ENCODE measurements at places on chromosomes 11 and 22.
A peak's percentile ranks its signal among the peaks of the same experiment; 100 is the strongest.

GRCh38 chr11:2700415-2701211 lies 819 bp upstream of the KCNQ1OT1 start:
- no peak for DNase-seq

DNA sequence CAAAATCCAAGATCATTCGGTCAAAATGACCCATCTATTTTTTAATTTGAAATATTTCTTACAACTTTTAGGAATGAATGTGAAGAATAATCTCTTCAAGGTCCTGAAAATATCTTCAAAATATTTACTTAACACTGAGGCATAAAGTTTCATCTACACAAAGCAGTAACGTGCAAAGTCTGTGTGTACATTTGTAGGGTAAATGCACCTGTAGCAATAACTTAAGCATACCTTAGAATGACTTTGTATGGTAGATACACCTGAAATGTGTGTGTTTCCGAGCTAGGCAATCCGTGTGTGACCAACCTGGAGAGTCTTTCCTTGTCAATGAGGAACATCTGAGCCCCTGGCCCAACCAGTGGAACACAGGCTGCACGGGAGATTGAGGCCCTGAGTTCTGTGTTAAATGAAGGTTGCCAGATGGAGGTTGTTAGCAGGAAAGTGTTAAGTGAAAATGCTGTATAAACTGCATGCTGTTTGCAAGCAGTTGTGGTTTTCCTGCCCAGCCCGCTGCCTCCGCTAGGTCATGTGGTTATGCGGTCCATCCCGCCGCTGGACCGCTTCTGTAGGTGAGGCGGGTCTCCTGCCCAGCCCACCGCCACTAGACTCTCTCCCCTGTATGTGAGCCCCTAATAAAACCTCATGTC lies 7.6 kb upstream of the CTR9 start:
- no peak for DNase-seq

DNA sequence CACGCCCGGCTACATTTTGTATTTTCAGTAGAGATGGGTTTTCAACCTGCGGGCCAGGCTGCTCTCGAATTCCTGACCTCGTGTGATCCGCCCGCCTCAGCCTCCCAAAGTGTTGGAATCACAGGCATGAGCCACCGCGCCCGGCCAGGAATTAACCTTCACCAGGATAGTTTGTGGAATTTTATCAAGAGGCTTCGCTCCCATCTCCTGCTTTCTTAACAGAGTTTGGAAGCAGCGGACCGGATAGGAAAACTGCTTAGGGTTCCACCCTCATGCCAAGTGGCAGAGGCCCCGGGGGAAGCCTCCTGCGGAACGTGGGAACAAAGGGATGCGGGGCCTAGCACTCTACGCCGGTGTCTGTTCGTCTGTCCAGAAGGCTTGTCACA lies 229.9 kb downstream of the ST3GAL4 start:
- DNase-seq = no peak

DNA sequence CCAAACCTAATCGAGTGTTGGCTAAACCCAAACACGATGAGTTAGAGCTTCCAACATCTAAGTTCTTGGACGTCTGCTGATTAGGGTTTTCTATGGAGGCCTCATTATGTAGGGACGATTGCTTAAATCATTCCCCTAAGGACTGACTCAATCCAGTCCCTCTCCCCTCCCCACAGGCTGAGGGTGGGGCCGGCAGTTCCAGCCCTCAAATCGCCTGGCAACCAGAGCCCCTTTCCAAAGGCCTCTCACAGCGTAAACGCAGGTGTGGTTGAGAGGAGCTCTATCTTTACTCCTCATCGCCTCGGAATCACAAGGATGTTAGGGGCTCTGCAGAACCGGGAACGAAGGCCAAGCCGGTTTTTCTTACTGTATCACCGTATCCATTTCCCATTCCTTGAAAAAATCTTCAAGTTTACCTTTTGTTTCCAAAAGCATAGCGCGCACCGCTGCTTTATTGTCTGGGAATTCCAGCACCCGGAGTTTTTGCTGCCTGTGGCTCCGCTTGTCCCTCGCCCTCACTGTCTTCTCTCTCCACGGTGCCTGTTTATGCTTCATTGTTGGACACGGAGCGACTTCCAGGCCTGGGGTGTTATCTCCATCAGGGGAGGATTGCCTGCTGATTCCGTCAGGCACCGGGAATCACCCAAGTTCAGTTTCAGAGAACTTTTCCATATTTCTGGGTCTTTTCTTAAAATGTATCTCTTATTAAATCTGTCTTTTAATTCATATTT lies 13.8 kb upstream of the IFITM3 start:
- DNase-seq = peak; percentile 44

DNA sequence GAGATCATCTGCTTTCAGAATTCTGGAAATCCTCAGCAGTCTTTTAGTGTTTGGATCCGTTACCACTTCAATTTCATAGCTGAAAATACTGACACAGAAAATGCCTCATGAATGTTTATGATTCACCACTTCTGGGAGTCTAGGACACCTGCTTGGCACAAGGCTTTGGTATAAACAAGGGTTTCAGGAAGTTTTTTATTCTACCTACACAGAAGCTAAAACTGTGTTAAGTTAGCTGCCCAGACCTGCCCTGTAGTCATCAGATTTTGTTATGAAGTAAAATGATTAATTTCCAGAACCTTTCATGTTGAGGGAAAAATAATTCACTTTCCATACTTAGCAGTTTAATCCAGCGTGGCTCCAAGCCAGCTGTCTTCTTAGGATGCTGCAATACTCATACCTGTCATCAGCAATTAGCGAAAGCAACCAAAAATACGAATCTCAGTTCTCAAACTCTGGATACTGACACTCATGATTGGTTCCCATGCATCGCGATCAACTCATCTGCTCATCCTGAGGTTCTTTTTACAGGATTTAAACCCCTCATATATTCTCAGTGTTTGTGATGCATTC lies 458.5 kb upstream of the CCDC90B start:
- DNase-seq = no peak

GRCh38 chr11:64032050-64032449 lies 3.7 kb upstream of the FLRT1 start:
- no peak for DNase-seq

DNA sequence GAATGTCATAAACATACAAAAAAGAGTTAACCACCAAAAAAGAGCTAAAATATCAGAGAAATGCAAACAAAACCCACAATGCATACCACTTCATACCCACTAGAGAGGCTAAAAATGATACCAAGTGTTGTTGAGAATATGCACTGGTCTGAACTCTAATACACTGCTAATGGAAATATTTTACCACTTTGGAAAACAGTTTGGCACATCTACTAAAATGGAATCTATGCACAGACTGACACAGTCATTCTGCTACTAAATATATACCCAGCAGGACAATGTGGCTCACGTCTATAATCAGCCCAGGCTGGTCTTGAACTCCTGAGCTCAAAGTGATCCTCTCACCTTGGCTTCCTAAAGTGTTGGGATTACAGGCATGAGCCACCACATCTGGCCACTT lies 18.0 kb downstream of the MAPK1 start:
- DNase-seq = no peak

DNA sequence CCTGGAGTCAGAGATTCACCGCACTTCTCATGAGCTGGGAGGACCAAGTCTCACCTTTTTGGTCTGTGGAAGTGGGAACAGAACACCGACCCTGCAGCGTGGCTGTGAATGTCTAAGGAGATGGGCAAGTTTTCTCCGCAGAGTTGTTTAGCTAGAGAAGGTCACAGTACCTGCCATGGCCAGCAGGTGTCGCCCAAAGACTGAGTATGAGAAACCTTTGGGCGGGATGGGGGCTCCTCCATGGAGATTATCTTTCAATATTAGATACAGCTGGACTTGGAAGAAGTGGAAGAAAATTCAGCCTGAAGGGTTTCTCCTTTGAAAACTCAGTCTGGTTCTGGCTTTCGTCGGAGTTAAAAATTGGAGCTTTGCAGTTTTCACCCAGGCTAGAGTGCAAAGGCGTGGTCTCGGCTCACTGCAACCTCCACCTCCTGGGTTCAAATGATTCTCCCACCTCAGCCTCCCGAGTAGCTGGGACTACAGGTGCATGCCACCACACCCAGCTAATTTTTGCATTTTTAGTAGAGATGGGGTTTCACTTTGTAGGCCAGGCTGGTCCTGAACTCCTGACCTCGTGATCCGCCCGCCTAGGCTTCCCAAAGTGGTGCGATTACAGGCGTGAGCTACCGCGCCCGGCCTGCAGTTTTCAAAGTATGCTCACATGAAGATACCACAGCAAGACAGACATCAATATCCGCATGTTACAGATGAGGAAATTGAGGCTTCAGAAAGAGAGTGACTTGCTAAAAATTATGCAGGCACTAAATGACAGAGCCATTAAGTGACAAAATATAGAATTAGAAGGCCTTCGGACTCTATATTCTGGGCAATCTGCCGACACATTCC lies 10.7 kb upstream of the DSCAML1 start:
- peak; percentile 61 for DNase-seq

DNA sequence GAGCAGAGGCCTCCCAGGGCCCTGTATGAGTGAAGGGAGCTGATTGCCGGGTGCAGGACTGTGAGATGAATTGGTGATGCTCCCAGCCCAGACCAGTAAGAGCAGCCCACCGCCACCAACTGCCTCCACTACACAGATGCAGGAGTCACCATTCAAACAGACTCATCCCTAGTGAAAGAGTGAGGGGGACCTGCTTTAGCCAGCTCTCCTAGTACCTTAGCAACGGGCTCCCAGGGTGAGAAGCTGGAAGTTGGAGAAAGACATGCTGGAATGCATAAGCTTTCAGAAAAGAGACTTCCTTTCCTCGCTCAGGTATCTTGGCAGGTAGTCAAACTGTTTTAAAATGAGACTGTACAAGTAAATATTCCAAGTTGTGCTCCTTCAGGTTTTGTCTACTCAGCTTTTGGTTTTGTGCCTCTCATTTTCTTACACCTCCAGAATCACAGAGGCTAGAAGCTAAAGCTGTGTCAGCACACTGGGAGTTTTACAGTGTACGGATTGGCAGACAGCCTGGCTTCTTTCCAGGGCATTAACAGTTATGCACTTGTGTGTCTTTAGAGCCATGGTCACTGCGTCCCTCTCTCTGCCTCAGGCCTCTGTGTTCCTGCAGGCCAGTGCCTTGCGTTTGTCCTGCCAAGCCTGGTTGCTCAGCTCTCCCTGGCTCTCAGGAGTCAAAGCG lies 146.2 kb downstream of the ATXN10 start:
- DNase-seq = no peak

- DNase-seq = no peak
Observed at GRCh38 chr11:80638296-80638695, 1197.5 kb upstream of the TENM4 start.

DNA sequence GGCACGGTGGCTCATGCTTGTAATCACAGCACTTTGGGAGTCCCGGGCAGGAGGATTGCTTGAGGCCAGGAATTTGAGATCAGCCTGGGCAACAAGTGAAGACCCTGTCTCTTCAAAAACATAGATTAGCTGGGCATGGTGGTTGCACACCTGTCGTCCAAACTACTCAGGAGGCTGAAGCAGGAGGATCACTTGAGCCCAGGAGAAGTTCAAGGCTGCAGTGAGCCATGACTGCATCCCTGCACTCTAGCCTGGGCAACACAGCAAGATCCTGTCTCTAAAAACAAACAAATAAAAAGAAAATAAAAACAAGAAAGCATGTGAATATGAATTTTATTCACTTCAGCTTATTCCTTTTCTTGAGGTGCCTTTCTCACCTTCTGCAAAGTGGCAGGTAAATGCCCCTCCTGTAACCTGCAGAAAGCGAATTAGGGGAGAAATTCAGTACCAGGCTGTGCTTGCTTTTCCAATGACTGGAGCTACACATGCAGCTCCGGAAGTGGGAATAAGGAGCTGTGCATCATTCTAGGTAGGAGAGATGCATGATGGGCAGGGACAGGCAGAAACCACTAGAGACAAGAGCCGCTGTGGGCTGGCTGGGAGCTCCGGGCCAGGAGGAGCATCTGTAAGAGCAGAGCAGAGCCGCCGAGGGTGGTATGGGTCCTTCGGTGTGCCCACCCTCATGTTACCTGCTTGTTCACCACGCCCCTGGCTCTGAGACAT lies 14.7 kb upstream of the KCTD17 start:
- DNase-seq = no peak

Data from COR-L47 (cell line).